Spinal cord (tissue), 10 donors: ENCODE measurements at places on chromosomes 7 and 10. TPM values are rescaled to one million over a fixed set of nuclear protein-coding genes. Genes with fewer than 3 reads are reported as not detected.

DNA sequence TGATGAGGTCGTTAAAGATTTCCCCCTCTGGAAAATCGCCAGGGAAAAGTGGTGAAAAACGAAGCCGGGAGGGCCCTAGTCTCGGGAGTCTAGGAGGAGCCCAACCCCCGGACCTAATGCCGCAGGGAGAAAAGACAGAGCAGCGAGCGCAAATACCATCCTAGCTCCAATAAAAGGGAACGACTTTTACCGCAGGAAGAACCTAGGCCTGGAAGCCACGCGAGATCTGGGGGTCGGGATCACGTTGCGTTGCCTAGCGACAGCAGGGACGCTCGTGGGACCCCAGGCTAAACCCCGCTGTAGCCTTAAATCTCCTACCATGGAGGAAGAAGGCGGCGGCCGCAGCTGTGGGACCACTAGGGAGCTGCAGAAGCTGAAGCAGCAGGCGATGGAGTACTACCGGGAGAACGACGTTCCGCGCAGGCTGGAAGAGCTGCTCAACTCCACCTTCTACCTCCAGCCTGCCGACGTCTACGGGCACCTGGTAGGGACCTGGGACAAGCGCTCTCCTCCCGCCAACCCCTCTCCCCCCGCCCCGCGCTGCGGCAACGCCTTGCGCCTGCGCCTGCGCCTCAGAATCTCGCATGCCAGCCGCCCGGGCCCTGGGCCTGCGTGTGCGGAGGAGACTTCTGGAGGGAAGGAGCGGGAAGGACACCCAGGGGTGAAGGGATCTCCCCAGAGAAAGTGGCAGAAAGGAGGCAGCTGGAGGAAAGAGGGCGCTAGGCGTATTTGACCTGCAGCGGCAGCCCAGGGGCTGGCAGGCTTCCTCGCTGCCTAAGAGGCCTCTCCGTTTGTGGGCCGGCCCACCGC lies at the start of gene ENO4:
Gene ENO4 (plus strand): TSS at position 252 of the 810 bp plus-strand sequence. CDS start 68 bp downstream, at position 320.
- DNase-seq = peak; percentile 85
- H3K27me3 ChIP-seq = no peaks in the 10 kb centered on the region
- peak within 1 kb of the TSS; percentile 80 for H3K4me3 ChIP-seq

CTAGE8 gene
- total RNA-seq = 0.20 TPM

ANKRD61 gene
- total RNA-seq = 0.11 TPM

SLF2 gene
- 49.2 TPM for total RNA-seq
